CD4-positive, alpha-beta T cell treated with Interleukin-1 beta for 1 hour (primary cell): ENCODE measurements at places on chromosomes 1 and 21.
A peak's percentile ranks its signal among the peaks of the same experiment; 100 is the strongest.

DNA sequence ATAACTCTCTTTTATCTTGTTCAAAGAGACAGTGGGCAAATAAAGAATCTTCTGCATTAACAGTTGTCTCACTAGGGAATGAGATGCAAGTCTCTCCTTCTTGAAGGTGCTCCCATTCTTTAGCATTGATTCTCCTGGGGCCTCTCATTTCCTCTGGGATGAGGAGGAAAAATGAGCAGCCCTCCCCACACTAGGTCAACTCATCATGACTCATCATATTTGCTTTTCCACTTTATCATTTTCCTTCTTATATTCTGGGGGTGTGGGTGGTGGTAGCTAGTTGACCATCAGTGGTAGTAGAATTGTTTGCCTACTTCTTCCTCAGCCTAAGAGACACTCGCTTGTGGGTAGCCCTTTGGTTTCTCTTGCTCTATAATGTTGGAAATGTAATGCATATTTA, 182.0 kb upstream of the C1orf87 start:
- no peak for DNase-seq

- DNase-seq = no peak
These were observed 120.8 kb downstream of the APP start for GRCh38 chr21:26049803-26050202.

GRCh38 chr1:186420923-186421322, 40.0 kb downstream of the PDC start:
- no peak for DNase-seq

GRCh38 chr1:9129266-9130041, 552 bp upstream of the GPR157 start:
- DNase-seq = peak; percentile 91

- no peak for DNase-seq
These were observed 6.7 kb upstream of the MYOM3 start for GRCh38 chr1:24118410-24119242.

- DNase-seq = no peak
These were observed 112.1 kb downstream of the OLFM3 start for GRCh38 chr1:101884621-101885020.

- DNase-seq = no peak
These were observed 7.1 kb downstream of the LRRC8D start for GRCh38 chr1:89827902-89828301.

- DNase-seq = no peak
These were observed 78.7 kb downstream of the TYW3 start for GRCh38 chr1:74811436-74812179.

GRCh38 chr1:201637282-201638079, 98.6 kb downstream of the NAV1 start:
- no peak for DNase-seq

DNA sequence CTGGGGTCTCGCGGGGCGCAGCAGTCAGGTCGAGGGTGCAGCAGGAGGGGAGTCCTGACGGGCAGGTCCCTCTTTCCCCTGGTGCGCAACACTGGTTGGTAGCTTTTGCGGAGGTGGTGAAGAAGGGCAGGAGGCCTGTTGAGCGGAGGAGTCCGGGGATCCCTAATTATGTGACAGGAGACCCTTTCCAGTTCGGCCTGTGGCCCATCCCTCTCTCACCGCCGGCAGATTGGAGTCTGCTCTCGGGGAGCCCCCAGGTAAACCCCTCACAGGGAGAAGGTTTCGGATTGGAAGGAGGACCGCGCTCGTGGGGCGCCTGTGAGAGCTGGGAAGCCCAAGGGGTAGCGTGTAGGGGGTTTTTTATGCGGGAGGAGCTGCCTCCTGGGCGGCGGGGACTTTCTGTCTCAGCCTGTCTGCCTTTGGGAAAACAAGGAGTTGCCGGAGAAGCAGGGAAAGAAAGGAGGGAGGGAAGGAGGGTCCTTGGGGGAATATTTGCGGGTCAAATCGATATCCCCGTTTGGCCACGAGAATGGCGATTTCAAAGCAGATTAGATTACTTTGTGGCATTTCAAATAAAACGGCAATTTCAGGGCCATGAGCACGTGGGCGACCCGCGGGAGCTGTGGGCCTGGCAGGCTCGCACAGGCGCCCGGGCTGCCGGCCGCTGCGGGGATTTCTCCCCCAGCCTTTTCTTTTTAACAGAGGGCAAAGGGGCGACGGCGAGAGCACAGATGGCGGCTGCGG, 9.5 kb downstream of the SIM2 start:
- DNase-seq = no peak

GRCh38 chr1:14737561-14738094, 139.1 kb downstream of the KAZN start:
- DNase-seq = no peak

DNA sequence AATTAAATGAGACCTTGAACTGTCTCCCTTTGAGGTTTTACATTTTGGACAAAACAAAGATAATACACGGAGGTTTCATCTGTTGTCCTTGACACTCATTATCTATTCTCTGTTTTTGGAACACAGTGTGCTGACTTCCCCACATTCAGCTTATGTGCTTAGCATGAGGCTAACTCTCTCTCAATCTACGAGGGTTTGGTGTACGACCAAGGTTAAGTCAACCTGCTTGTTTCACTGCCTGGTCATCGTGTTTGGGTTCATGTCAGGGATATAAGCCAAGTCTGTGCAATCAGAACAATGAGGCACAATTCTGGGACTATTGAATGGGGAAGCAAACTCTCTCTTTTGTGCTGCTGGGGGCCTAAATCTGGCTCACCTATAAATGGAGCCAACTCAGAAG, 328.5 kb upstream of the USP25 start:
- DNase-seq = no peak

- no peak for DNase-seq
These were observed 938 bp upstream of the ACTN2 start for GRCh38 chr1:236685205-236685916.

GRCh38 chr21:29074007-29074376, 544 bp upstream of the CCT8 start:
- DNase-seq = no peak

DNA sequence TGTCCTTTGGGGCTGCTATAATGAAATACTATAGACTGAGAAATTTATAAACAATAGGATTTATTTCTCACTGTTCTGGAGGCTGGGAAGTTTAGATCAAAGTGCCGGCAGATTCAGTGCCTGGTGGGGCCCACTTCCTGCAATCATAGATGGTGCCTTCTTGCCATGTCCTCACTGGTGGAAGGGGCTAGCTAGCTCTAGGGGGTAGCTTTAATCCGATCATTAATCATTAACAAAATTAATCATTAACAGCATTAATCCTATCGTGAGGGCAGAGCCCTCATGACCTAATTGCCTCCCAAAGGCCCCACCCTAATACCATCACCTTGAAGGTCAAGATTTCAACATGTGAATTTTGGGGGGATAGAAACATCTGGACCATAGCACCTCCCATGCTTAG, 124.3 kb downstream of the TRABD2B start:
- DNase-seq = no peak

DNA sequence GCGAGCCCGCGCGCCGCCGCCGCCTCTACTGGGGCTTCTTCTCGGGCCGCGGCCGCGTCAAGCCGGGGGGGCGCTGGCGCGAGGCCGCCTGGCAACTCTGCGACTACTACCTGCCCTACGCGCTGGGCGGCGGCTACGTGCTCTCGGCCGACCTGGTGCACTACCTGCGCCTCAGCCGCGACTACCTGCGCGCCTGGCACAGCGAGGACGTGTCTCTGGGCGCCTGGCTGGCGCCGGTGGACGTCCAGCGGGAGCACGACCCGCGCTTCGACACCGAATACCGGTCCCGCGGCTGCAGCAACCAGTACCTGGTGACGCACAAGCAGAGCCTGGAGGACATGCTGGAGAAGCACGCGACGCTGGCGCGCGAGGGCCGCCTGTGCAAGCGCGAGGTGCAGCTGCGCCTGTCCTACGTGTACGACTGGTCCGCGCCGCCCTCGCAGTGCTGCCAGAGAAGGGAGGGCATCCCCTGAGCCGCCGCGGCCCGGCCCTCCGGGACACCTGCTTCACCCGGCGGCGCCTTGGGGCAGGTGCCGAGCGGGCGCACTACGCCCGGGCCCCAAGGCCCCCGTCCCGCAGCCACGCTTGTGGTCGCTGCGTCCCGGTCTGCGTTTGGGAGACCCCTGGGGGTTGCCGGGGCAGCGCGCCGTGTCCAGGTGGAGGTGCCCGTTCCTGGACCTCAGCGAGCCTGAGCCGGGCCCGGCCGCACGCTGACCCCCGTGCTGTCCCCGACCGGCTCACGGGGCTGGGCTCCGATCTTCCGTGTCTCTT, 944 bp downstream of the B3GALT6 start:
- DNase-seq = no peak

DNA sequence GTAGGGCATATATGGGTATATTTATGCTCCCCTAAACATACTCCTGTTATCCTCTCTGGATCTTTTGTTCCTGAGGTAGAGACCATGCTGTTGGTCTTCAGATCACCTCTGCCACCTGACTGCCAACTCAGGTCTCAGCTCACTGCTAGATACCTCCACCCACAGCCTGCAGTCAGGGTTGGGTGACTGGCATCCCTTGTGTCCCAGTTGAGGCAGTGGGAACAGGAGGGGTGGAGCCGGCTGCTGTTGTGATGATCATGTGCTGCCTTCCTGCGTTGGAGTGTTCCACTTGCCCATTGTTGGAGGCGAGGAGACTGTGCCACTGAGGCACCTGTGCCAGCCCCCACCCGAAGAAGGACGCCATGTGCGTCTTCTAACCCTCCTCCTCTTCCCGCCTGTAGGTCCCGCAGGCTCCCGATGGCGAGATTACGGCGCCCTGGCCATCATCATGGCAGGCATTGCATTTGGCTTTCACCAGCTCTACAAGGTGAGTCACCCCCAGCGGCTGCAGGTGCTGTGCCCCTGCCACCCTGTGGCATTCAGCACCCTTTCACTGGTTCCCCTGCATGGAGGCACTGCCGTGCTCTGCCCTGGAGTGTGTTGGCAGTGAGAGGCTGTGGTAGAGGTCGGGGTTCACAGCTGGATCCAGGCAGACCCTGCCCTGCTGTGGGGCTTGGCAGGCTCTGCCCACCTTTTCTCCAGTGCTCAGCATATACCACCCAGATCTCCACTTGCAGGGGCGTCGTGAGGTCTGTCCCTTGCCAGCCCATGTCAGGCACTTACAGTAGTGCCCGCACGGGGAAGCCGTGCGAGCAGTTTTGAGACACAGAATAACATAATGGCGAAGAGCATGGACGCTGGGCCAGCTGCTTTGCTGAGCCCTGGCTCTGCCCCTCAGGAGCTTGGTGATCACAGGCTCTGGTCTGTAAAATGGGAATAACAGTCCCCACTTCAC, 143.5 kb downstream of the PEX14 start:
- DNase-seq = no peak

GRCh38 chr1:180793451-180793850, 119.2 kb upstream of the KIAA1614 start:
- DNase-seq = no peak

DNA sequence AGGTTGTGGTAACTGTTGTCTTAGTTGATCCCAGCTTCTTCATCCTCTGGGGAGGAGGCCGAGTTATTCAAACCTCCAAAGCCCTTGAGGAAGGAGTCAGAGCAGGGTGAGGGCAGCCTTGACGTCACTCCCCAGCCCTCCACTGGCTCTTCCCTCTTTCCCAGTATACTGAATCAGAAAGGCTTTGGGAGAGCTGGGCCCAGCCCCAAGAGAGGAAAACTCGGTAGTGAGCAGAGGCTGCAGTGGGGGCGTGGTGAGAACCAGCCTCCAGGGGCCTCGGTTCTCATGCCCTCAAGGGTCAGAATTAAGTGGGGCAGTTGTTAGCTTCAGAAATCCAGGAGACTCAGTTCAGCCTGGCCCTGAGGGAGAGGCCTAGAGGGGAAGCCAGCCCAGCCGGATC, 1.8 kb upstream of the GJA4 start:
- no peak for DNase-seq

- DNase-seq = peak; percentile 26
These were observed 16.4 kb downstream of the ECHDC2 start for GRCh38 chr1:52904927-52905698.

DNA sequence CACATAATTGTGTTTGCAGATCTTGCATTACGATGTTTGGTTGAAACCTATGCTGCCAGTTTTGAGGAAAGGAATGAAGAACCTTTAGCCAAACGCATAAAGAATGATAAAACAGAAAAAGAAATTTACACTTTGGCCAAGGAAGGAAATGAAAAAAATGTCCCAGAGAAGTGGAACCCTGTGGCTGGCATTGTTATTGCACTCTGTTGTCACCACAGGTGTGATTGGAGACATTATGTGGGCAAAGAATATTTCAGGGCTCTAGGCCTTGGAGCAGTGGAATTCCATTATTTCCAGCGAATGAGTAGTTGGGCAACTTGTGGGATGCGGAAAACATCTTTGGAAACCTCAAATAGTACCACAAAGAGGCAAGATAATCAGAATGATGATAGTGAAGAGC, 14.9 kb downstream of the TRMT13 start:
- no peak for DNase-seq

DNA sequence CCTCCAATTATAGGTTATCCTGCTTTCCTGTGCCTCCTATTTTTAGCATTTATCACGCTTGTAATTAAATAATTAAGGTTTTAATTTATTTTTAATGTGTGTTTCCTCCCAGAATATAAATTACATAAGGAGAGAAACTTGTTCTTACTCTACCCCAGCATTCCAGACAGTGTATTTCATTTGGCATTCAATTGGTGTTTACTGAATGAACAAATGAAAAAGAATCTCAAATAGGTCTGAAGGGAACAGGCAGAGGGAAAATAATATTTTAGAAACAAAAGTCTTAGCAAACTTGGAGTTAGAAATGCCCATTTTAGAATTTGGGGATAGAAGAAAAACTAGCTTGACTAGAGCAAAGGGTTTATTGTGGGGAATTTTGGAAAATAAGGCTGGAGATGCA, 9.9 kb upstream of the RSRP1 start:
- no peak for DNase-seq

GRCh38 chr1:119371815-119372214, 3.2 kb downstream of the HAO2 start:
- DNase-seq = no peak

DNA sequence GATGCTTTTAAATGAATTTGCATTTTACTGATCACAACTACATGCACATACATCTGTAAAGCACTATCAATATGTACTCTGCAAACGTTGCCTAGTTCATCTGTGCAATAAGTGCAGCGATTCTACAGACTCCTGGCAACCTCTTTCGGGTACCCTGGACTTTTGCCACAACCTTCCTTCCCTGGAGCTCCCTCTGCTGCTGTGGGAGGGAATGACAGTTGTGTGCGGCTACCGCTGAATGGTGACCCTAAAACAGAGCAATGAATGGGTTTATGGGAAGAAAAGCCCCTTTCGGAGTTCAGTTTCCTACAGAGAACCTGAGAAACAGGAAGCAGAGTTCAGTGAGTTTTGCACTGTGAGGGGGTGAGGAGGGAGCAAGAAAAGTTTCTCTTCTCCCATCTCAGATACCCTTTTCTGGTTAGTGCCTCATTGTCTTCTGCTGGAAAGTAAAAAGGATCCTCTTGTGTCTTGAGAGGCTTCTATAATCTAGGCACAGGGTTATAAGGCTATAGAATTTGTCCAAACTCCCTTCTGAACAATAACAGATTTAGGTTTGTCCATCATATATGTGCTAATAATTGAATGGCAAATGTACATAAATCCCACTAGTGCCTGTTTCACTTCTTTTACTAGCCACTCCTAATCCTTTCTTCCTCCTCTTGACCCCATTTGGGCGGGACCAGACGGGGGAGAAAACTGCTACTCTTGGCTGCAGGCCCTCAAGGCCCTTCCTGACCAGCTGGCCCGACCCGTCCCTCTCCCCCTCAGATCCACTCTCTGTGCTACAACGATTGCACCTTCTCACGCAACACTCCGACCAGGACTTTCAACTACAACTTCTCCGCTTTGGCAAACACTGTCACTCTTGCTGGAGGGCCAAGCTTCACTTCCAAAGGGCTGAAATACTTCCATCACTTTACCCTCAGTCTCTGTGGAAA, 19.8 kb upstream of the SARS1 start:
- peak; percentile 55 for DNase-seq
